ENCODE measurements at places on chromosomes 6 and 20. TPM values are rescaled to one million over a fixed set of nuclear protein-coding genes. Genes with fewer than 3 reads are reported as not detected.

Gene RBL1
- total RNA-seq, result 45.0 TPM

Gene VGLL2
- not detected for total RNA-seq

Gene EDN1
- not detected for total RNA-seq

Gene NANP
- 5.4 TPM for total RNA-seq

Gene OLIG3
- 0.40 TPM for total RNA-seq

Data from CD8-positive, alpha-beta memory T cell (primary cell).